NCI-H82 (cell line): ENCODE measurements at places on chromosomes 12 and 14.

GRCh38 chr12:14691560-14691959 is 4.8 kb downstream of the GUCY2C start:
- DNase-seq = peak; percentile 46

GRCh38 chr12:100574187-100575074 is 947 bp downstream of the GAS2L3 start:
- peak; percentile 48 for DNase-seq

GRCh38 chr12:98977186-98977585 is 332.1 kb downstream of the APAF1 start:
- no peak for DNase-seq

- DNase-seq = no peak
These were observed 62.7 kb upstream of the TSPAN11 start for GRCh38 chr12:30863839-30864238.

DNA sequence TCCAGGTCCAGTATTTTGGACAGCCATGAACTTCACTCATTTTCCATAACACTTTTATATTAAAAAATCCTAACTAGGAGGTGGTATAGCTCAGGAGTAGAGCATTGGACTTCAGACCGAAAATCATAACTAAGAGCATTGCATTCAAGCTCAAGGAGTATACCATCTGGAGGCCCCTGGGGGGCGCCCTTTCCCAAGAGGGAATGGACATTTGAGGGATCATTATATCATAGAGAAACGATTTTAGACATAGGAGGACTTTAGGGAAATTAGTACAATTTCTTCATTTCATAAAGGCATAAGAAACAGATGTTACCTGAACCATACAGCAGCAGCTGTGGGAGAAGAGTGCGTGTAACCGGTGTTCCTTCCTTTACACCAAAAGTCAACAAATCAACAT is 5.2 kb upstream of the ATG14 start:
- DNase-seq = peak; percentile 54

DNA sequence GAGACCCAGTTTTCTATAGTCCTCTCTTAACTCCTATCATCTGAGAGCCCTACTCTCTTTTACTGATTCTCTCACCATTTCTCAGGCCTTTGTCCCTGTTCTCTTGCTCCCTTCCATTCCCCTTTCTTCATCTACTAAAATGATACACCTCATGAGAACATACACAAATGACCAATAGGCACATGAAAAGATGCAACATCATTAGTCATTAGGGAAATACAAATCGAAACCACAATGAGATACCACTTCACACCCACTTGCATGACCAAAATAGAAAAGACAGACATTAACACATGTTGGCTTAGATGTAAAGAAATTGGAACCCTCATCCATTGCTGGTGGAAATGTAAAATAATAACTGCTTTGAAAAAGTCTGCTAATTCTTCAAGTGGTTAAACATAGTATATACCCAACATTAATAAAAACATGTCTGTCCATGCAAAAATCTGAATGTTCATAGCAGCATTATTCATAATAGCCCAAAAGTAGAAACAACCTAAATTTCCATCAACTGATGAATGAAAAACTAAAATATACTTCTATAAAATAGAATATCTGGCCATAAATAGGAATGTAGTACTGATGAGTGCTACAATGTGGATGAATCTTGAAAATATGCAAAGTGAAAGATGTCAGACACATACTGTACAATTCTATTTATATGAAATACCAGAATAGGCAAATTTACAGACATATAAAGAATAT is 66.0 kb downstream of the DENND5B start:
- no peak for DNase-seq

DNA sequence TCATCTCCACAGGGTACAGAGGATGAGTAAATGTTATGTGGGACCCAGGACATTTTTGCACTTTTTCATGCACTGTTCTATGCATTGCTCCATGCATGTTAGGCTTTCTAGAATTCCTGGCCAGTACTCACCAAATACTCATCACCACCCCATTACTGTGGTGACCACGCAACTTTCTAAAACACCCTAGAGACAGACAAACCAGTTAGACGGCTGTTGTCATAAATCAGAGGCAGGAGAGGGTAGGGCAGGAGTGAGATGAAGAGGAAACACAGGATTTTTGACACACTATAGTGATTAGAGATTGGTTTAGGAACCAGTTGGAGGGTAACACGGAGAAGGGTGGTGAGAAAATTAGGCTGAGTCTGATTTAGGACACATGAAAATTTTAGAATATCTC is 59.3 kb downstream of the IFNG start:
- no peak for DNase-seq

DNA sequence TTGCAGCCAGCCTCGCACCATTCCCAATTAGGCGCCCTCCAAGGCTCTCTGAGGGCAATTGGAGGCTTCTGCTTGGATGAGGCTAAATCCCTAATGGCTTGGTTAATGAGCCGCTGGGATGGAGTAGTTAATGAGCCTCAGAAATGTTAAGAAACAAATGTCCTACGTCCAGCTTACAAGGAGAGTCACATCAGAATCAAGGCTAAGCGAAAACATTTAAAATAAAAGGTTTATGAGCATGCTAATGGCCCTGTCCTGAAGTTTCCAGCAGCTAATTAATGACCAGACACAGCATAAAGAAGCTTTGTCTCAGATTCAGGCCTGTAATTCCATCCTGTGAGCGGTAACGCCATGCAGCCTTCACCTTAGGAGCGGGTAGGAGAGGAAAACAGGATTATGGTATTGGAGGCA is 200.7 kb upstream of the BCL2L14 start:
- peak; percentile 95 for DNase-seq

- DNase-seq = no peak
These were observed 418.6 kb downstream of the SLC16A7 start for GRCh38 chr12:60014436-60014835.

DNA sequence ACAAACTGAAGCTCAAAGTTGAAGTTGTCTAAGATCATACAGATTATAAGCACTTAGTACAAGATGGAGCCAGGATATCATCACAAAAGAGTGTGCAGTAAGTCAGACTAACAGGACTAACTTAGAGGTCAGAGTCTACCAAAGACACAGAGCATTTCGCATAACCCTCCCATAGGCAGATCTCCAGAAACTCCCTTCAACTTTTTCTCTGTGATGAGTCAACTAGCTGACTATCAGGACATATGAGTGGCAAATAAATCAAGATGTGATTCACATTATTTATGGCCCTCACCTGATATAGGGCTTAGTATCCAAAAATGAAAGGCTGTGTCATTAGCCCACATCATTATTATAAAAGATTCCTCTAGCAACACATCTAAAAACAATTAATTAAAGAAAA is 484.6 kb downstream of the GALC start:
- DNase-seq = no peak

DNA sequence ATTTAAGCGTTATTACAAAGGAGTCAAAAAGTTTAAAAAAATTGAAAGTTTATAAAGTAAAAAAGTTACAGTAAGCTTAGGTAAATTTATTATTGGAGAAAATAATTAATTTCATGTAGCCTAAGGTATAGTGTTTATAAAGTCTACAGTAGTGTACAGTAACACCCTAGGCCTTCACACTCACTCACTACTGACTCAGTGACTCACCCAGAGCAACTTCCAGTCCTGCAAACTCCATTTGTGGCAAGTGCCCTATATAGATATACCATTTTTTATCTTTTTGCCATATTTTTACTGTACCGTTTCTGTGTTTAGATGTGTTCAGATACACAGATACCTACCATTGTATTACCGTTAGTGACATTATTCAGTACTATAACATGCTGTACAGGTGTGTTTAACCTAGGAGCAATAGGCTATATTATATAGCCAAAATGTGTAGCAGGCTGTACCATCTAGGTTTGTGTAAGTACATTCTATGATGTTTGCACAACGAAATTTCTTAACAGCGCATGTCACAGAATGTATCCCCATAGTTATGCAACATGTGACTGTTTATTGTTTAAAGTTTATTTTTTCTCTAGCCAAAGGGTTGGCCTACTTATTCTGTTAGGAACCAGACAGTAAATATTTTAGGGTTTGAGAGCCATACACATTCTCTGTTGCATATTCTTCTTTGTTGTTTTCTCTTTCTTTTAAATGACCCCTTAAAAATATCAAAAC is 155.5 kb downstream of the PCNX1 start:
- no peak for DNase-seq

DNA sequence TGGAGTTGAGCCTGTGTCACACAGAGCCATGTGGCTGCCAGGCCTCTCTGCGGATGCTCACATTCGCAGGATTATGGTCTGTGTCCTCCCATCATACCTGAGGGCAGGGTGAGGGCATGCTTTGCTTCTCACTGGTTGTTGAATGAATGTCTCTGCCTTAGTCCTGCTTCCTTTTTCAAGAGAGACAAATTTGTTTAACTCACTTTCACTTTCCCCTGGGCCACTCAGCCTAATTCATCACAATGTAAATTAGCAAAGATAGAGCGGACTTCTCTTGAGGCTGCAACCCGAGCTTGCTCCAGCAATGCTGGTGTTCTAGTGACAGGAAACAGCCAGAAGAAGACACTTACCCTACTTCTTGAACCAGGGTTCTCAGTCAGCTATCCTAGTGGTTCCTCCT is 35.5 kb upstream of the PAX9 start:
- no peak for DNase-seq

GRCh38 chr12:58285551-58285950 is 344.2 kb downstream of the ATP23 start:
- DNase-seq = peak; percentile 94

GRCh38 chr12:62732861-62733427 is 202.0 kb downstream of the PPM1H start:
- DNase-seq = no peak

DNA sequence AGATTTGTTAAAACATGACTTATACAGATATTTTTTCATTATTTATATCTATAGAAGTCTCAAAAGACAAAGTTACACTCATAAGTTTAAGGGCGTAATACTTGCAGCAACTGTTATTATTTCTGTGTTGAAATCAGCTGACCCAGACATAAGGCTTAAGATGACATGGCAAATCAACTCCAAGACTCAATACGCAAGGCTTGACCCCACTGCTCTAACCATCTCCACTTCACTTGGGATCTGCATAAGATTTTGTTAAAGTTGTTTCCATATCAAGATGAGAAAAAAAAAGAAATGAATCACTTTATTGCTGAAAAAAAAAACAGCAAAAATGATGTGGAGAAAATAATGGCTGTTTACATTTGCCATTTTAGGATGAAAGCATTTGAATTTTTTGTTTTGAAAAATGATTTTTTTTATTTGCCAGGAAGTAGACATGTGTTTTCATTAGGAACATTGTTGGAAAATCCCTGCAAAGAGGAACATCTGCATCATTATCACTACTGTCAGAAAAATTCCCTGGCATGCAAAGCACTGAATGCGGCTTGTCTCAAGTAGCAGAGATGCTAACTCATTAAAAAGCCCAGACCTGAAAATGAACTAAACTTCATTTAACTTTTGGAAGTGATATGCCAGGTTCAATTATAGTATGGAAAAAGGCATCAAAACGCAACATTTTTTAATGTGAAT is 73.5 kb downstream of the LIN7A start:
- no peak for DNase-seq

GRCh38 chr12:62772416-62772955 is 162.5 kb downstream of the PPM1H start:
- peak; percentile 31 for DNase-seq

DNA sequence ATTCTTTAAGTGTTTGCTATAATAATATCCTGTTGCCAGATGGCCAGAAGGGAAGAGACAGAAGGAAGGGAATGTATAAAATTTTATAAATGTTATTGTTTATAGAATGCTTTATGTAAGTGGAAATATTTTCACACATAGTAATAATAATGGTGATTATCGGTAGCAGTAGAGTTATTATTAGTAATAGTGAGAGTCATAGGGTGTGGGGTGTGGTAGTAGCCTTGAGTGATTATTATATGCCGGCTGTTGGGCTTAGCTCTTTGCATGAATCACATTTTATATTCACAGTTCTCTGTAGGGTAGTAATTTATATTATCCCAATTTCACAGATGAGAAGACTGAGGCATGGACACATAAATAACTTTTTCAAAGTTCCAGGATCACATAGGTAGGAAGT is 391.4 kb downstream of the C12orf75 start:
- no peak for DNase-seq

DNA sequence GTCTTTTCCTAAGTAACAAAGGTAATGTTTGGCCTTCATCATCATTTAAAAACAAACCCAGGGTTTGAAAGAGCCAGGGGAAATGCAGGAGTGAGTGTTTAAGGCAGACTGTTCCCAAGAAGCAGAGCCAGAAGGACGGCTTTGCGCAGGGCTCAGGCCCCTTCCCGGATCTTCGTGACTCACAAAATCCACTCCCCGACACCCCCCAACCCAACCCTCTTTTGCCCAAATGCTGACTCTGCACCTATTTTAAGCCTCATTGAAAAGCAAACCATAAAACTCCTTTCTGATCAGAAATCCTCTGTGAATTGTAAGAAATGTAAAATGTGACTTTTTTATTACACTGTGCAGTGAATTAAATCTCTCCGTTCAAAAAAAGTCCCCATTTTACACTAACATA is 67.5 kb downstream of the SETD3 start:
- peak; percentile 79 for DNase-seq

GRCh38 chr12:71721783-71722505 is 32.7 kb upstream of the RAB21 start:
- no peak for DNase-seq

- no peak for DNase-seq
These were observed 776.0 kb downstream of the C12orf50 start for GRCh38 chr12:87253157-87253556.

- DNase-seq = no peak
These were observed 85.7 kb upstream of the GPR68 start for GRCh38 chr14:91330096-91330696.

DNA sequence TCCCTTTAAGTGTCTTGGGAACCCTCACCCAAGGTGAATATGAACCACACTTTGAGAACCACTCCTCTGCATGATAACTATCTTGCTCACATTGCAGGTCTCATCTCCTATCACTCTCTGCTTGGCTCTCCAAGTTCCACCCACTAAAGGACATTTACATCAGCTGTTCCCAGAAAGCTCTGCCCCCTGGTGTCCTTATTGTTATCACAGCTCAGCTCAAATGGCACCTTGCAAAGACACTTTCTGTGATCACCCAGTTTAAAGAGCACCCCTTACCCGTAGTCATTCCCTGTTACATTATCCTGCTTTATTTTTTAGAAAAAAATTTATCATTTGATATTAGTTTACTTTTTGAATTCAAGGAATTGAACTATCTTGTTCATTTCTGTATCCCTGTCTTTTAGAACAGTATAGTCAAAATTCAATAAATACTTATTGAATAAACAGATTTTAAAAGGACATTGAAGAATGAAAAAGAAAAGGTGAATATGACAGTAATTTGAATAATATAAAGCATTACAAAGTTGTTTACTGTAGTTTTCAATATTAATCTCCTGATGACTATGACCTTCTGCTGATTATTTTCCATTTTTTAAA is 20.5 kb upstream of the GUCY2C start:
- peak; percentile 71 for DNase-seq

GRCh38 chr12:122130150-122130549 is 43.9 kb downstream of the IL31 start:
- DNase-seq = no peak

- no peak for DNase-seq
These were observed 1154.7 kb upstream of the FLRT2 start for GRCh38 chr14:84375235-84375634.

- DNase-seq = no peak
These were observed 235.9 kb upstream of the KITLG start for GRCh38 chr12:88816201-88816600.

- DNase-seq = no peak
These were observed 245.1 kb upstream of the AVPR1A start for GRCh38 chr12:63396135-63396534.

- DNase-seq = peak; percentile 94
These were observed 902 bp downstream of the TMPO start for GRCh38 chr12:98516111-98516873.
